Activated naive CD4-positive, alpha-beta T cell (primary cell): ENCODE measurements at places on chromosomes 13 and 19.

GRCh38 chr13:112468069-112468468, 91.9 kb downstream of the SPACA7 start:
- DNase-seq: no peak

DNA sequence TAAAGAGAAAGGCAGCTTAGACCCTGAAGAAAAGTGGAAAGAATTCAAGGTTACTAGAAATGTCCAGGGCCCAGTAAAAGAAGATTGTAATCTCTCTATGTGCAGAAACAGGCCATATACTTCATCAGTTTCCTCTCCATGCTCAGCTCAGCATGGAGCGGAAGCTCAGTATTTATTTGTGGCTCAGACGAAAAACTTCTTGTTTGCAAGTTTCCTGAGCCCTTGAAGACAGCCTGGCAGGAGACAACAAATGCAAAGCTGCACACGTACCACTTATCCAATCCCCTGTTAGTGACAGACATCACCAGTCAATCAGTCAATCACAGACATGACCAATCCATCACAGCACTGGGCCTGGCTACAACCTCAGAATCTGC, 8.1 kb upstream of the KLF2 start:
- no peak for DNase-seq

GRCh38 chr13:42553098-42554046, 20.6 kb upstream of the TNFSF11 start:
- DNase-seq: no peak

- DNase-seq: no peak
Measured at GRCh38 chr19:44776402-44777096, 1.1 kb upstream of the CBLC start.

- DNase-seq: no peak
Measured at GRCh38 chr13:96299235-96299634, 209.3 kb downstream of the HS6ST3 start.

DNA sequence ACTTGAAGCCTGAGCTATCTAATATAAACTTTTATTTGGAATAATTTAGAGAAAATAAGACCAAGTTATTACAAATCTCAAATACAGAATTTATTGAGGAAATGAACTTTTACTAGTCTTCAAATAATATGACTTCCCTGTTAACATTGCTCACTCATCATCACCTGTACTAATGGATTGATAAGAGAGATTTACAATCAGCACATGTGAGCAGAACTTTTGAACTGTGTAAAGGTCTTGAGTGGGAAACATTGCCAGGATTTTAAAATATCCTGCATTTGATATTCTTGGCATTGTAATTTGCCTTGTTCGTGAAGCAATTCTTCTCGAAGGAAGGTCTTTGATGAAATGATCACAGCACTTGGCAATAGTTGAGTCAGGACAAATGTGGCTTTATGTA, 111.9 kb downstream of the FGF9 start:
- no peak for DNase-seq

GRCh38 chr13:77329911-77330584, 3.2 kb upstream of the MYCBP2 start:
- DNase-seq: no peak

GRCh38 chr13:76954538-76954937, 6.2 kb downstream of the ACOD1 start:
- DNase-seq: no peak

DNA sequence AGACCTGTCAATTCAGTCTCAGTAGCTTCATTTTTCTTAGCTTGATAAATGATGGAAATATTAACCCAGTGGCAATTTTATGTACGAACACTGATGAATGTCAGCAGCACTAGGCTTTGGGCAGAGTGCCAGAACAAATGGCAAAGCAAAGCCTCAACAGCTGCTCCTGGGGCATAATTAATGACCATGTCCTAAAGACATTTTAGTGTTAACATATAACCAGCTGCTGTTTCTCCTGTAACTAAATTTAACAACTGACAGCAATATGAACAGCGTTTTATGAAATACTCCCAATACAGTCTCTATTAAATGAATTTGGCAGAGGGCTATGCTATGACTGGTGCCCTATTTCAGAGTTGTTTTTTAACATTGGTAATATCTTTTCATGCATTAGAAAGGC, 47.1 kb downstream of the ZNF568 start:
- no peak for DNase-seq

- DNase-seq: no peak
Measured at GRCh38 chr19:10070730-10071446, 15.2 kb upstream of the SHFL start.

GRCh38 chr13:46377554-46377953, 9.5 kb downstream of the RUBCNL start:
- no peak for DNase-seq

DNA sequence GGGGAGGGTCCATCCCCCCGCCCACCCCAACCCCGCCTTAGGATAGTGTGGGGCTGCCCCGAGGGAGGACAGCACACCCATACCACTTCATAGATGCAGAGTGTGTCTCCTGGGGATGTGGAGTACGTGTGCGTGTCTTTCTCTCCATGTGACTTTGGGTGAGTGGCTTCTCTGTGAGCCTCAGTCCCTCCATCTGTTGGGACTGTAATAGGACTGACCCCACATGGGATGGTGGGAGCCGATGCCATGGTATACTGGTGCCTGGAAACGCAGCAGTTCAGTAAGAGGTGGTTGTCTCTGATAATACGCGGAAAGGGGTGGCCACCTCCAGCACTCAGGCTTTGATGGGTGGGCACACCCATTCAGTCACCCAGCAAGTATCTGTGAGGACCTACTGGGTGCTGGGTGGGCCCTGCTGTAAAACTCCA, 816 bp upstream of the PRKD2 start:
- DNase-seq: no peak

DNA sequence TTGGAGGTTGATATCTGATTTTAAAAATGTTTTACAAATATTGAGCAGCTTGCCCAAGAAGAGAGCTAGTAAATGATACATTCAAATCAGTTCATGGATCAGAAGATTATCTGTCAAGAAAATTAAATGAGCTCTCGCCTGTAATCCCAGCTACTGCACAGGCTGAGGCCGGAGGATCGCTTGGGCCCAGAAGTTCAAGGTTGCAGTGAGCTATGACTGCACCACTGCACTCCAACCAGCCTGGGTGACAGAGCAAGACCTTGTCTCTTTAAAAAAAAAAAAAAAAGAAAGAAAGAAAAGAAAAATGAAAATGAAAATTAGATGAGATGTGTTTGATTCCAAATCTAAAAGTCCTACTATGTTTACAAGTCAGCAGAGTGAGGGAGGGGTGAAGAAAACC, 2.4 kb downstream of the SPART start:
- DNase-seq: no peak

DNA sequence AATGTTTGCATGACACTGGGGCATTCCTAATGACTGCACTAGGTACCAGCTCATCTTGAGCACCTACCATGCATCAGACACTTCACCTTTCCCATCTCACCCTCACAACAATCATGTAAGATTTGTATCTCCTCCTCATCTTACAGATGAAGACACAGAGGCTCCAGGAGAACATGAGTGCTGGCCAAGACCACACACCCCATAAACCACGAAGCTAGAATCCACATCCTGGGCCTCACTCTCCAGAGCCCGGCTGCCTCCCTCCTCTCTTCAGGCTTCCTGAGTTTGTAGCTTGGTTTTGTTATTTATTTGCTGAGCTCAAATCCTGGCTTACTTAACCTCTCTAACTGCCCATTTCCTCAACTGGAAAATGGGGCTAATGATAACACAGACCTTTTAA, 25.9 kb downstream of the FAM216B start:
- no peak for DNase-seq
